Stimulated activated CD4-positive, alpha-beta T cell treated with anti-CD3 and anti-CD28 coated beads, TNF-alpha, amount 100 ng/mL, for 1 hour (primary cell): ENCODE measurements at places on chromosomes 7 and 10.

DNA sequence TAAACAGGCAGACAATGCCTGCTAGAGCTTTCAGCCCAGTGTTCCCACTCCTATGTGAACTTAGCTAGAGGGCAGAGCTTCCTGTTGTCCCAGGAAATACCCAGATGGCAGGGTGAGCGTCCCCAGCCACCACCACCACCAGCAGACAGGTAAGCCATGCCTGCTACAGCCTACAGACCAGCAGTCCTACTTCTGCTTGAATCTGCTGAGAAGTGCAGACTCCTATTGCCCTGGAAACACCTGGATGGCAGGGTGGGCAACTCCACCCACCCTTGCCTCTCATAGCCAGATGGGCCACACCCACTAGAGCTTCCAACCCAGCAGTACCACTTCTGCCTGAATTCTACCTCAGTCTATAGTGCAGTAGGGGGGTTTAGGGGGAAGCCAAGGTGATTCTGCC lies 64.4 kb downstream of the FBXL13 start:
- DNase-seq = no peak

GRCh38 chr7:19958309-19958896 lies 185.0 kb upstream of the TMEM196 start:
- DNase-seq = no peak

- DNase-seq = no peak
These were observed 225.5 kb downstream of the SFMBT2 start for GRCh38 chr10:7185367-7185690.

- no peak for DNase-seq
These were observed 56.3 kb downstream of the PDZD8 start for GRCh38 chr10:117318909-117319308.

DNA sequence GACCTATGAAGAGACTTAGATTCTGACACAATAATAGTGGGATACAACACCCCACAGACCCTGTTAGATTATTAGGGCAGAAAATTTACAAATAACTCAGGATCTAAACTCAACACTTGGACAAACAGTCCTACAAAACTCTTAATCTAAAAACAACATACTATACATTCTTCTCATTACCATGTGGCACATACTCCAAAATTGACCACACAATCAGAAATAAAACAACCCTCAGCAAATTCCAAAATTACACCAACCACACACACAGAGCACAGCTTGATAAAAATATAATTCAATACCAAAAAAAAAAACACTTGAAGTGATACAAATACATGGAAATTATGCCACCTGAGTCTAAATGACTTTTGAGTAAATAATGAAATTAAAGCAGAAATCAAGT lies 7.8 kb downstream of the ZNF680 start:
- no peak for DNase-seq

DNA sequence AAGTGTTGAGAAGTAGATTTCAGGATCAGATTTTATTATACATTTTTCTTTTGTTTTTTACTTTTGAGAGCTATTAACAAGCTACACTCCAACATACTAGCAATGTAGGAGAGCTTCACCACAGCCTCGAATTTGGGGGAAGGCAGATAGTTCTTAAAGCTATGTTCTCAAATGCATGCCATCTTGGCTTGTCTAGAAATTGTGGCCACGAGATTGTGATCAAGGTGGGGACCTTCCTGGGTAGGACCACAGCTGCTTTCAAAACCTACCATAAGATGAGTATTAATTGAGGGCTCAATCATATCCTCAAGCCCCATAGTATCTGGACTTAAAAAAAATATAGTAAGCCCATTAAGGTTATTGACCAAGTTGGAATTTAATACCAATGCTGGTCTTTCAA lies 27.9 kb upstream of the JAZF1 start:
- no peak for DNase-seq

DNA sequence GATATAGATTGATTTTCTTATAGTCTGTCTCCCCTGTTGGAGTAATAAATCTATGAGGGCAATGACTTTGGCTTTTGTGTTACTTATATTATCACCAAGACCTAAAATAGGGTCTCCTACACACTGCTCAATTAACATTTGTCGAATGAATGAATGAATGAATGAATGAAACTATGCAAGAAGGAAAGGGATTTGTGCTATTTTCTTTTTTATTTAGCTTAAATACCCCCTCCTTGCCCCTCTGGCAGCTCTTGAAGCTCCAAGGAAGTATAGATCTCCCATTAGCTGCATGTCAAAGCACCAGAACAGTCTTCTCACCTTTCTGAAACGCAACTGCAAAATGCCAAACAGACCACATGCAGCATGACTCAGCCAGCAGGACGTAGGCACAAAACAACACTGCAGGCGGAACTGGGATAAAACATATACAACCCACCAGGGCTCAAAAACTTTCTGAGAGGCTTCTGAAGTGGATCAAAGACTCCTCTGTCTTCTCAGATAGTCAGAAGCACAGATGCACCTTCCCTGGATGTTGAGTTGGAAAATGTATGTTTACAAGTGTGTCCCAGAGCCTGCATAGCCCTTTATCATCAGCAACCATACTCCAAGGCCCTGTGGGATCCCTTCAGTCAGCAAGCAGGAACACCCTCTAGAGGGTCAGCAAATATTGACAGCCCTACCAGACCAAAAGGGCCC lies 187.8 kb downstream of the NPSR1 start:
- DNase-seq = no peak
